Central memory CD4-positive, alpha-beta T cell (primary cell): ENCODE measurements at places on chromosomes 7 and 10.

DNA sequence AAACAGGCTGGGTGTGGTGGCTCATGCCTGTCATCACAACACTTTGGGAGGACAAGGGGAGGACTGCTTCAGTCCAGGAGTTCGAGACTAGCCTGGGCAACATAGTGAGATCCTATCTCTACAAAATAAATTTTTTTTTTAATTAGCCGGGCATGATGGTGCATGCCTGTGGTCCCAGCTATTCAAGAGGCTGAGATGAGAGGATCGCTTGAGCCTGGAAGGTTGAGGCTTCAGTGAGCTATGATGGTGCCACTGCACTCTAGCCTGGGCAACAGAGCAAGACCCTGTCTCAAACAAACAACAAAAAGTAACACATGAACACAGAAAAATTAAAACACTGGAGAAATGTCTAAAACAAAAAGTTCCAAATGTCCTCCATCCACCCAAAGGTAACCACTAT is 22.9 kb downstream of the PIK3AP1 start:
- no peak for DNase-seq

DNA sequence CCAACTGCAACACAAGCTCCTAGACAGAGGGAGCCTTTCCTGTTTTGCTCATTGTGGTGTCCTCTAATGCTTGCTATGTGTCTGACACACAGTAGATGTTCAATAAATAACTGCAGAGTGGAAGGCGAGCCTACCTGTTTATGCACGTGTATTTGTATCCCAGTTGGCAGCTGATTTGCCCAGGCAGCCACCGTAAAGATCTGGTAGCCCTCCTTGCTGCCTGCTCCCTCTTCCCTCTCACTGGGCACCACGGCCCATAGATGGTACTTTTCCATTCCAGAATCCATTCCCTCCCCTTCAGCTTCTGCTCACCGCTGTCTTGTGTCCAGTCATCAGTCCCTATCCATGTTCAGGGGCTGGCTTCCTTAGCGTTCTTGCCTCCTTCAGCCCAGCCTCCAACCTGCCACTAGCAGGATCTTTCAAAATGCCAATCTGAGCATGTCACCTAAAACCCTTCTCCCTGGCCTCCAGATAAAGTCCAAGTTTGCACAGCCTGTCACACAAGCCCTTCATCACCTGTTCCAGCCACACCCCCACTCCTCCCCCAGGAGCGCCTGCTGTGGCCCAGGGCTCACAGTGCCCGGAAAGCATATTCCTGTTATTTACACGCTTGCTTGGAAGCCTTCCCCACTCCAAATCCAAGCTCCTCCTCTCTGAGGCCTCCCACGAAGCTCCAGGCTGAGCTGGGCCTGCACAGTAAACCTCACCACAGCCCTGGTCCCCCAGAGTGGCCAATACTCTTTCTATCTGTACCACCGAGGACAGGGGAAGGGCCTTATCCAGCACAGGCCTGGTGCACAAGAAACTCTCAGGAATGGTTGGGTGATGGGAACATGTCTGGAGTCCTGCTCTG is 21.0 kb downstream of the ZCCHC24 start:
- DNase-seq = no peak

GRCh38 chr10:108203905-108204527 is 1039.5 kb upstream of the SORCS1 start:
- no peak for DNase-seq

DNA sequence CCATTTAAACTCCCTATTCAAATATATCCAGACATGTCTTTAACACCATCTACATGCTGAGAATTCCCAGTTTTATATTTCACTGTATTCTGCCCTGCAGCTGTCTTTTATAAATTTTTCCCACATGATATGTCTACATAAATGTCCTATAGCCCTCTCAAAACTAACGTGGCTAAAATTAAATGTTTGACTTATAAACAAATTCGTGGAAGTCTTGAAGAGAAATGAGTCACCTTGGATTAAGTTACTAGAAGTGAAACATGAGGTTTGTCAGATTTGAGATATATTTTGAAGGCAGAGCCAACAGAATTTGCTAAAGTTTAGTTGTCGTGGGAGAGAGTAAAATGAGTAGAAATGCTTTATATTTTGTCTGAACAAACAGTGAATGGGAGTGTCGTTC is 386.9 kb upstream of the CNTNAP2 start:
- DNase-seq = no peak

- no peak for DNase-seq
These were observed 3.7 kb upstream of the DPYSL4 start for GRCh38 chr10:132183046-132183445.

- no peak for DNase-seq
These were observed 72.9 kb downstream of the ITIH5 start for GRCh38 chr10:7593905-7594304.

DNA sequence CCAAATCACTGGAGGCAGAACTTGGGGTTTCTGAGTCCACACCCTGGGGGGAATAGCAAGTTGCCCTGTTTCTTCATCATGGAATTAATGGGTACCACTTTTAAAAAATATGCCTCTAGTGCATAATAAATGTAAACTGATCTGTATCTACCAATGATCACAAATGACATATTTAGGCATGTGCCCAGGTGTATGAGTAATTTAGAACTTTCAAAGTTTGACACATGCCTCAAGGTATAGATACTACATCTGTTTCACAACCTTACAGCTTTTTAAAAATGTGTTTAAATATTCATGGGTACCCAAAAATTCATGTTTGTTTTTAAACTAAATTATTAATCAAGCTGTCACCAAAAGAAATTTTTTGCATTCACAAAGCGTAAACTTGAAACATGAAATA is 226.0 kb downstream of the KIAA1217 start:
- no peak for DNase-seq

DNA sequence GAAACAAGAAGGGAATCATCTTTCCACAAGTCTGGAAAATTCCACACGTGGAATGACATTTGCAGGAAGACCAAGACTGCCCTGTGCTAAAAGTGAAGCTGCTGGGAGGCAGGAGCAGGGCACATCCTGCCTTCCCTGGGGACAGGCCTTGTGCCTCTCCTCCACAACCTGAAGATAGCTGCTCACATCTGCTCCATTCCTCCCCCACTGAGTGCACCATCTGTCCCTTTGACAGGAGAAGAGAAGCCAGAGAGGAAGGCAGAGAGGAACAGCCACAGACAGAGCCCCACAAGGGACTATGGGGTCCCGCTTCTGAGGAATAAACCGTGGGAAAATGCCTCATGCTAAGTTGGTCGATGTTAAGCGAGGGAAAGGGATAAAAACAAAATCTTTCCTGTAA is 15.9 kb upstream of the FAM171A1 start:
- DNase-seq = no peak

- DNase-seq = no peak
These were observed 861 bp upstream of the TSPAN14 start for GRCh38 chr10:80453056-80453841.

GRCh38 chr10:21135023-21135931 is 238.2 kb upstream of the NEBL start:
- no peak for DNase-seq

DNA sequence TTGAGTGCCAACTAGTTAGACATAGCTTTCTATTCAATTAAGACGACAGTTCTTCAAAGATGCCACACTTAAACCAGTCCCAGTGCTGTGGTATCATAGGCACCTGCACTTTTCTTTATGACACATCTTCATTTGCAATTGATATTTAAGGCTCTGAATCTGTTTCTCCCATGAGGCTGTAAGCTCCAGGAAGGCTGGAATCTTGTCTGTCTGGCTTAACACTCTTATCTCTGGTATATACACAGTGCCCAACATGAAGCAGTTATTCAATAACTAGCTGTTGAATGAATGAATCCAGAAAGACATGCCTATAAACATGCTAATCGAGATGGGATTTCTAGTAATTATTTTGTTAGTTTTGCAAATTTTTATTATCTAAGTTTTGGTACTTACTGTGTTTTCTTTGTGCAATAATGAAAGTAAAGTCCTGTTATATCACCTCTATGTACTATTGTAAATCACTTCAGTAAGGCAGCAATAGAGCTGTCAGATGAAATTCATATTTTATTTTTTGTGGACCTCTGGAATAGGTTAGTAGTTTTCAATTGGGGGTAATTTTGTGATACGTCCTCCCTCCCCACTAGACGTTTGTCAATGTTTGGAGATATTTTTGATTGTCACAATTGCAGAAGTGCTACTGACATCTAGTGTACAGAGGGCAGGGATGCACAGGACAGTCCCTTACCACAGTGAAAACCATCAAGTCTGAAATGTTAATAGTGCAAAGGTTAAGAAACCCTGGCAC is 51.3 kb upstream of the STEAP4 start:
- no peak for DNase-seq

- DNase-seq = no peak
These were observed 40.6 kb upstream of the TSPAN13 start for GRCh38 chr7:16712916-16713315.

GRCh38 chr10:115004236-115004862 is 66.4 kb downstream of the TRUB1 start:
- no peak for DNase-seq

- no peak for DNase-seq
These were observed 52.5 kb upstream of the NKX6-2 start for GRCh38 chr10:132838346-132838970.

DNA sequence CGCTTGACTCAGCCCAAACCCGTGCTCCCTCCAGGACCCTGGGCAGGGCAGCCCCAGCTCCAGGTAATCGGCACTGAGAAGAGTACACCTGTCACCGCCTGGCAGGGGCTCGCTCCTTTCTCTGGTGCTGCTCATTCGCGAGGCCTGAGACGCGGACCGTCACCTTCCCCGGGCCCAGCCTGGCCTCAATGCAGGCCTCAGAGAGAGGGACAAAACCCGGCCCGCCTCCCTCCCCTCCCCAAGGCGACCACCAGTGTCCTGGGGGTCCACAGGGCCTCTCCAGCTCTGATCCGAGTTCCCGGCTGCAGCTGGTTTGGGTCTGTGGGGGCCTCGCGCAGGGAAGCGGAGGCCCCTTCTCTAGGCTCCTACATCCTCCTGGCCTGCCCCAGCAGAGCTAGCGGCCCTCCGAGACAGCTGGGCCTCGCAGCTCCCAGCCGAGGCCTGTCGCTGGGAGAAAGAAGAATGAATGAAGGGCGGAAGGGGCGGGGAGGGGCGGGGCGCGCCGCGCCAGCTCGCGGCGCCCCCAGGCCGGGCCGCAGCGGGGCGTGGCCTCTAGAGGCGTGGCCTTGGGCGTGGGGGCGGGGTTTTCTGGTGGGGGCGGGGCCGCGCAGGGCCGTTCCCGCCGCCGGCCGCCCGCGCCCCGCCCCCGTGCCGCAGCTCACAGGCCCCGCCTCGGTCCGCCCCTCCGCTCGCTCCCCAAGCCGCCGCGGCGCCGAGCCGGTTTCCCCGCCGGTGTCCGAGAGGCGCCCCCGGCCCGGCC is at the start of gene LIMK1:
TSS of gene LIMK1 (plus strand) at position 688 of the 760 bp plus-strand sequence. CDS start 187 bp downstream, outside the sequence.
- DNase-seq = peak; percentile 77

DNA sequence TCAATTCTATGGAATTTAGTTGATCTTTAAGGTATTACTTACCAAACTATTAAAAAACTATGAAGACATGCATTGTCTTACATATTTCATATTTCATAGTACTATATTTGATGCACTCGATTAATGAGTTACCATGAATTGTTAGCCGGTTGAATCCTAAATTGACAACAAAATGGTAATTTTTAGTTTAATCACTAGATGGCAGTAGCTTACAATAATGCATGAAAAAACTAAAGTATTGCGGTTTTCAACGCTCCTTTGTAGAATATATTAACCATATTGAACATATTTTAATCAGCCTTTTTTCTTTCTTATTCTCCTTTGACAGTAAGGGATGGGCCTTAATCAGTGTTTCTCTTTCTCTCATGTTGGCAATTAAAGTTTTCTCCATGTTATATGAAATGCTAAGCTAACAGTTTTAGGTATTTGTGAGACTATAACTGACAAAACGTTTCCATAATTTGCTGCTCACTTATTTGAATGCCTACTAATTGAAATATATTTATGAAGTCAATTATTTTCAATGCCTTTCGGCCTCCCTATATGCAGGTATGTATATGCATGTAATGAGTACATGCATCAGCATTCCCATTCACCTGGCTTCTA is 48.5 kb upstream of the ARL4A start:
- peak; percentile 49 for DNase-seq

- no peak for DNase-seq
These were observed 33.0 kb downstream of the WIPF3 start for GRCh38 chr7:29839302-29839701.

DNA sequence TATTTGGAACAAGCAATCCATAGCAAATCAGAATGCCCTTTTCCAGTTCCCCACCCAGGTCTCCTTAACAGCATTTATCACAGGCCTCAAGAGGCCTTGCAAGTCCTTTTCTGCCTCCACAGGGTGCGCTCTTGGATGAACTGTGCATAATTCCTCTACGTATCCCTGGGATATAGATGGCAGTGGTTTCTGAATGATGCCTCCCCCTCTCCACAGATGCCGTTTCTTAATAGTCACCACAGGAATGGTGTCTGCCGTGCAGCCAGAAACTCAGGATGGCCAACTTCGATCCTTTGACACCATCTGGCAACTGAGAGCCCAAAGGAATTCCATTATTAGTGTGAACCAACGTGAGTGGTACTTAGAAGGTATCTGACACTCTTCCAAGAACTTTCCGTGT is 43.1 kb downstream of the JAZF1 start:
- no peak for DNase-seq

- no peak for DNase-seq
These were observed 739.7 kb downstream of the PARD3 start for GRCh38 chr10:34075254-34075926.
